Effector CD4-positive, alpha-beta T cell (primary cell): ENCODE measurements at places on chromosomes 3 and 15.

DNA sequence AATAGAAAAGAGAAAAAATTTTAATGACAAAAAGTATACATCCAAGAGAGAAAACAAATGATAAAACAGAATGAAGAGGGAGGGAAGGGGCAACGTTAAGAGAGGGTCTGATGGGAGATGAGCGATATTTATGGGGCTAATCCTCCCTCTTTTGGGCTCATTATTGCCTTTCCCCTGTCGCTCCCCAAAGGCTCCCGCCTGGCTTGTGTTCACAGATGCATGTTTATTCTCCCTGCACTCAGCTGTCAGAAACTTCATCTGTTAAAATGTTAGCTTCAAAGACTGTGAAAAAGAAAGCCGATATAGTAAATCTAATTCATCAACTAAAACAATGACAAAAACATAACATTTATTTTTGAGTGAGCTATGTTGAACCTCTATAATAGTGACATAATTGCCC lies 74.3 kb downstream of the GABRB3 start:
- no peak for DNase-seq

DNA sequence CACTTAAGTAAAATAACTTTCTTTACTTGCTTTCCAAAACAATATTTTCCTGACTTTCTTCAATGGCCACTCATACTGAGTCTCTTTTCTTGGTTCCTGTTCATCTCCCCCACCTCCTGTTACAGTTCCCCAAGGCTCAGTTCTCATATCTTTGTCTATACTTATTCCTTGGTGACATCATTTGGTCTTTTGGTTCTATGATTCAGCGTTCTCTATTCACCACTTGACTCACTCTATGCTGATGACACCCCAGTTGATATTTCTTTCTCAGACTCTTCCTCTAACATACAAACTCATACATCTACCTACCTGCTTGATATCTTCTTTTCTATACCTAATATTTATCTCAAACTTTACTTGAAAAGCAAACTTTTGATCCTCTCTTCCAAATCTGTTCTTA lies 85.0 kb upstream of the P3H2 start:
- DNase-seq: no peak

DNA sequence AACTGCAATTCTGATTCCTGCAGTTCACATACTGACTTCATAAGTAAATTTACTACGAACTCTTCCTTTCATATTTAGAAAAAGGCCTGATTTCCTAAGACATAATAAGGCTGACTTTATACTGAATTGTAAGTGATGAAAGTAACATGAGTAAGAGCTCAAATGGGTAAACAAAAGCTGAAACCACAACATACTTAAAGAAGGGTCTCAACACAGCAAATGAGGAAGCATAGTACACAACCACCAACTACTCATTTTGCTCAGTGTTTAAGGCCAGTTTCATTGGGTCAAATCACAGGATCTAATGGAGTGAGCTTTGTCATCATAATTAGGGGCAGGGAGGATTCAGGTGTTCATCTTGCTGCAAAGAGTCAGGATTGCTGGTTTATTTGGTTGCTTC lies 81.4 kb downstream of the SETD2 start:
- no peak for DNase-seq

- no peak for DNase-seq
Measured at GRCh38 chr15:68639926-68640600, 61.3 kb downstream of the CORO2B start.

DNA sequence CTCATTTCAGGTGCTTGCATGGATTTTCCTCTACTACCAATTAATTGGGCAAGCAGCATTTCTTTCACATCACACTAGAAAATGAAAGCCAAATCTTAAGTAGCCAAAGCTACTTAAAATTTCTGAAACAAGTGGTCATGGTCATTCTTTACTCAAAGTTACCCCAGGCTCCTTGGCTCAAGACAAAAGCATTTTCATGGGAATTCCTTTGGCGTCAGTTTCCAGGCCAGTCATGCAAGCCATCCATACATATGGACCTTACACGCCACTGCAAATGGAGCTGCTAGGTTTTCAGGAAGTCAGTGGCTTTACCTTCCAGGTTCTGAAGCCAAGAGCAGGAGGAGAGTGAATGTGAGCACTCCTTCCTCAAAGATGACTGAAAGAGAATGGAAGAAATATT lies 83.7 kb upstream of the IL12A start:
- no peak for DNase-seq

GRCh38 chr3:64459711-64460110 lies 228.1 kb downstream of the ADAMTS9 start:
- DNase-seq: no peak

- DNase-seq: no peak
Measured at GRCh38 chr3:169363318-169364265, 299.9 kb downstream of the MECOM start.

DNA sequence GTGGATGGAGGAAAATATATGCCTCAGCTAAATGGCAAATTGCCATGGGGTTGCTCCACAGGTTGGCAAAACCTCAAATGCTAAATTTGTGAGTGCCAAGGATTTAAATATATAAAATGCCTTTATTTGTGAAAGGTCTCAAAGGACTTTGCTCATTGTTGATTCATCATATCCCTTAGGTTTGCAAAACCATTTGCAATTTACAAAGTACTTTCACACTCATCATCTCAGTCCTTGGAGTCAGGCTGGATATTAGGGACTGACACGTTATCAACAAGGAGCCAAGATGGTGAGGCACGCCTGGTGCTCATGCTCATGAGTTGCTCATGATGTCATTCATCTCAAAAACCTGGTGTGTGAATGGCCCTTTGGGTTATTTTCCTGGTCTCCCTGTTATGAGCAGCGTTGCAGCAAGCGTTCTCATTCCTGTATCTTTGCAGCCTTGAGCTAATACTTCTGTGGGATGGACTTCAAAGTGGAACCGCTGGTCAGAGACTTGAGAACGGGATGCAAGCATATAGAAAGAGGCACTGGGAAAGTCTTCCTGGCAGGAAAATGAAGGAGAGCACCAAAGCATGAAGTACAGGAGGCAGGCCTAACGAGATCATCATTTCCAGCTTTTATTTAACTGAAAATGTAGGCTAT lies 66.0 kb downstream of the MYO1E start:
- DNase-seq: no peak

GRCh38 chr3:71176366-71176765 lies 407.2 kb downstream of the FOXP1 start:
- DNase-seq: no peak

DNA sequence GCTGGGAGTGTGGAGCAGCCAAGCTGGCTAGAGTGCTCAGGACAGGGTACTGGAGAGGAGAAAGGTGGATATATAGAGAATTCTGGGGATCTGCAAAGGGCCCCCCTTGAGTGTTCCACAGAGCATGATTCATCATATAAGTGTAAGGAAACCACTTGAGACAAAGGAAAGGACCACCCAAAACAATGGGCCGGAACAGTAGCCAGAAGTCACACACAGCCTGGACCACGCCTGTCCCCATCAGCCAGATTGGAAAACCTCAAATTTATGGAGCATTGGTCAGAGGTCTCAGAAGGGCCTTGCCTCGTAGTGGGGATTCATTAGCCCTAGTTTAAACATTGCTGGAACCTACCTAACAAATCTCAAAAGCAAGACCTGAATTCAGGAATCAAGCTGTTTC lies 4.9 kb upstream of the KNSTRN start:
- DNase-seq: no peak

DNA sequence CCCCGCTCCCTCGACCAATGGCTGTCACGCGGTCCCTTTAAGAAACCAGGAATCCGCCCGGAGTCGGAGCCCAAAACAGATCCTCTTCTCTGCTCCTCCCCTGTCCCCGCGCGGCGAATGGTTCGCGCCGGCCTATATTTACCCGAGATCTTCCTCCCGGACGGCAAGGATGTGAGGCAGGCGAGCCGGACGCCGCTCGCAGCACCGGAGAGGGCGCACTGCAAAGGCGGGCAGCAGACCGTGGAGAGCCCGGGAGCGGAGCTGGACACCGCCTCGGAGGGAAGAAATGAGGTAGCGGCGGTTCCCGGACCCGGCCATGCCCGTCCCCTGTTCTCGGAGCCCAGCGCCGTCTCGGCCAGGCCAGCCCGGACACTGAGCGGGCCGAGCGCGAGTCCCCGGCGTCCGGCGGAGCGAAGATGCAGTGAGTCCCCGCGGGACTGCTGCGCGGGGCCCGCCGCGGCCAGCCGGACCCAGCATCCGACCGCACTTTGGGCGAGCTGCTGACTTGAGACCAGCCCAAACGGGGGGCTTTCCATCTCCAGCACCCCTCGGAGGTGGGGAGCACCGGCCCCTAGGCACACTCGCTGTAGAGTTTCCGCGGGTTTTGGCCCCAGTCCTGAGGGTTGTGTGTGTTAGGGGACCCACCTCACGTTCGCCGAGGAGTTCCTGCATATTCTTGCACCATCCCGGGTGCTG lies at the start of gene FAM43A:
TSS of gene FAM43A (plus strand) at position 166 of the 696 bp plus-strand sequence. CDS start 944 bp downstream, outside the sequence.
- peak; percentile 41 for DNase-seq

DNA sequence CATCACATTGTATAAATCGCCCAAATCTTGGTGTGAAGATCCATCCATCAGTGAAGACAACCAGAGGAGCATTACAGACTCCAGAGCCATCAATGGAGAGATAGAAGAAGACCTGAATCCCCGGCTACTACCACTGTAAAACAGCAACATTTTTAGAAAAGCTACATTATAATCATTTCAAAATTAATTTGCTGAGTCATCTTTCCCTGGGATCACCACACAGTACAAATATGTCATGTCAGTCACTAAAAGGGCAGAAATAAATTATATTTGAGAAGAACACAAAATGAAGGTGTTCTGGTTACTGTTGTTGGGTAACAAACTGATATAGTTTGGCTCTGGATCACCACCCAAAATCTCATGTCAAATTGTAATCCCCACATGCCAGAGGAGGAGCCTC lies 218.5 kb upstream of the STT3B start:
- no peak for DNase-seq

- no peak for DNase-seq
Measured at GRCh38 chr15:98785807-98786621, 137.7 kb downstream of the IGF1R start.

- no peak for DNase-seq
Measured at GRCh38 chr3:24141548-24141947, 196.5 kb downstream of the NR1D2 start.

GRCh38 chr15:89112341-89112971 lies 24.2 kb downstream of the ABHD2 start:
- no peak for DNase-seq

- no peak for DNase-seq
Measured at GRCh38 chr3:64216274-64217147, 8.8 kb downstream of the PRICKLE2 start.

GRCh38 chr3:39814007-39814406 lies 4.6 kb downstream of the MYRIP start:
- DNase-seq: no peak

- no peak for DNase-seq
Measured at GRCh38 chr3:44039006-44039405, 202.7 kb upstream of the TOPAZ1 start.

DNA sequence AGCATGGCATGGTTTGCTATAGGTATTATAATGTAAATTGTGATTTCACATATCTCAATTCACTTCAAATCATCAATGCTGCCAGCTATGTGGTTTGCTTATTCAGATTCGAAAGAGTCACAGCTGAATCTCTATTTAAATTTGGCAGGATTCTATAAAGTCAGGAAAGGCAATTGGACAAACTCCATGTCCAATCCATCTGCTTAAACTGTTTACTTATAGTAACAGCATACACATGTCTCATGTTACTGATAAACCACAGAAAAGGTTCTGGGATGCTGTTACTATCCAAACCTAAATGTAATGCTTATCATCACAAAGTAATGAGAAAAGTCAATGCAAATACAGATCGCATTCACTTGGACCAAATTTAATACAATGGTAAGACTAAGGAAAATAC lies 229.7 kb downstream of the ISL2 start:
- no peak for DNase-seq

GRCh38 chr3:52838561-52839267 lies 3.9 kb upstream of the MUSTN1 start:
- DNase-seq: no peak
